Activated CD4-positive, alpha-beta memory T cell treated with anti-CD3 and anti-CD28 coated beads for 36 hours (primary cell): ENCODE measurements at places on chromosomes 11 and 22.

GRCh38 chr11:124801636-124802312 lies 1.6 kb upstream of the MSANTD2 start:
- no peak for DNase-seq

DNA sequence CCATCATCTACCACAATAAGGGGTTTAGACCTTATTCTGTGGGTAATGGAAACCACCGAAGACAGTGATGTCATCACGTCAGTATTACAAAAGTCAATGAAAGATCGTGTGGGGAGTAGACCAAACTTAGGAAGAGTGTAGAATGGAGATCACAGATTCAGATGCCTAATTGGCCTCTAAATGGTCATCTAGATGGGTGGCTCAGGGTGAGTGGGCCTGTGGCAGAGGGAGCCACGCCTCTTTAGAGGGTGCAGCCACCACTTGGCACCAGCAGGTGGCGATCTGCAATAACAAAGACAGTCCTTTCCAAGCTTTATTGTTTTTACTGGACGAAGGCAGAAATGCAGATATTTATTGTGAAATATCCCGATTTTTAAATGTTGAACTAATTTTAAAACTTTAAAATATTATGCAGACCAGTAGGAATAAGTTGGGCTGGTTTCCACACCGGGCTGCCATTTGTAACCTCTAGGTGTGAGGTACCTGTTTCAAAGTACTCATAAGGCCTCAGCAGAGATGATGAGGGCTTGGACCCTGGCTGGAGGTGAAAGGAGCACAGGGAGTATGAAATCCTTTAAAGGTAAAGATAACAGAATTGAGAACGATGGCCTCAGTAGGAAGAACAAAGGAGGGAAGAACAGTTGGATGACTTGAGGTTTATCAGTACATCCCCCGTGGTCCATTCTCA lies 222.0 kb downstream of the DBX1 start:
- peak; percentile 59 for DNase-seq

GRCh38 chr22:47151490-47151889 lies 389.0 kb downstream of the TBC1D22A start:
- DNase-seq: no peak

DNA sequence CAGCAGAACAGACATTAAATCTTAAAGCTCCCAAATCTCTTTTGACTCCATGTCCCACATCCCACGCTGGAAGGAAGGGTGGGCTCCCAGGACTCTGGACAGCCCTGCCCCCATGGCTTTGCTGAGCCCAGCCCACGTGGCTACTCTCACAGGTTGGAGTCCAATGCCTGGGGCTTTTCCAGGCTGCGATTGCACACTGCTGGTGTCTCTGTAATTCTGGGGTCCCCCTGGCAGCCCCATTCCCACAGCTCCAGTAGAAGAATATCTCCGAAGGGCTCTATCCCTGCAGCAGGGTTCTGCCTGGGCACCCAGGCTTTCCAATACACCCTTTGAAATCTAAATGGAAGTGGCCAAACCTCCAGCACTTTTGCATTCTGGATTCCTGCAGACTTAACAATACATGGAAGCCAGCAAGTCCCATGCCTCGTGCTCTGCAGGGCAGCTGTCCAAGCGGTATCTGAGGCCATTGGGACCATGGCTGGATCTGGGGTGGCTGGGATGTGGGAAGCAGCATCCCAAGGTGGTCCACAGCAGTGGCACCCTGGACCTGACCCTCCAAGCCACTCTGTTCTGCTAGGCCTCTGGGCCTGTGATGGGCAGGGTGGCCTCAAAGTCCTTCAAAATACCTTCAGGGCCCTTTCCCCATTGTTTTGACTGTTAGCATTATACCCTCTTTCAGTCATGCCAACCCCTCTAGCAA lies 47.9 kb upstream of the TH start:
- no peak for DNase-seq

DNA sequence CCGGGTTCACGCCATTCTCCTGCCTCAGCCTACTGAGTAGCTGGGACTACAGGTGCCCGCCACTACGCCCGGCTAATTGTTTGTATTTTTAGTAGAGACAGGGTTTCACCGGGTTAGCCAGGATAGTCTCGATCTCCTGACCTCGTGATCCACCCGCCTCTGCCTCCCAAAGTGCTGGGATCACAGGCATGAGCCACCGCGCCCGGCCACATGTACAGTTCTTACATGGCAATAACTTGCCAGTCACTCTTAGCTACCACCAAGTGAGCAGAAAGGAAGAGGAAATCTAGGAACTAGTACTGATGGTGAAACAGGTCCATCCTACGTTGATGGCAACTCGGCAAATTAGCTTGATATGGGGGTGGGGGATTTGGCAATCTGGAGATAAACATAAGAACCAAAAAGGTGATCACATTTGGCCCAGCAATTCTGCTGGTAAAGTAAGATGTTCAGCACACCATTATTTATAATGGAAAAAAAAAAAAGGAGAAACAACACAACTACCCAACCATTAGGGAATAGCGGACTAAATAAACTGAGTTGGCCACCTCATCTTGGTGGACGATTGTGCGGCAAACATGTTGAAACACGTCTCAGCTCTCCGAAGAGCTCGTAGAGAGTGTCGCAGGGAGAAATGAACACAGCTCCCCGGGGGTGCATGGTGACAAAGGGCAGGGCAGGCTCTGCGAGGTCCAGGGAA lies 5.3 kb downstream of the NLRP6 start:
- peak; percentile 8 for DNase-seq

DNA sequence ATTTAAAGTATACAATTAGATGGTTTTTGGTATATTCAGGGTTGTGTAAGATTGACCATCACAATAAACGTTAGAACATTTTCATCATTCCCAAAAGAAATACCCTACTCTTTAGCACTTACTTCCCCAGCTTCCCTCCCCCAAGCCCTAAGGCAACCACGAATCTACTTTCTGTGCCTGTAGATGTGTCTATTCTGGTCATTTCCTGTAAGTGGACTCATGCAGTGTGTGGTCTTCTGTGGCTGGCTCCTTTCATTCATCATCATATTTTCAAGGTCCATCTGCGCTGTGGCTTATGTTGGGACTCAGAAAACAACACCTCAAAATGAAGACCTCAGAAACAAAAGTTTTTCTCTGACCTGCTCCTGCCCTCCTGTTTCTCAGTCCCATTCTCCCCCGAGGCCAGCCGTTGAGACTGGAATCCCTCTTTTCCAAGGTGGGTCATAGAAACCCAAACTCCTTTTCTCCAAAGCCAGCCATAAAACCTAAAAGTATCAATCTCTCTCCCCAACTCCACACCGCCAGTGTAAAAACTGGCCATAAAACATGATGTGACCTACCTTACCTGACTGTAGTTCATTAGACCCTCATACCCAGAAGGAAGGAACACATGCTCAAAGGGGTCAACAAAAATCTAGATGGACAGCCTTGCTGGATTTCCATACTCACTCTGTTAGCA lies 12.9 kb upstream of the TMPRSS13 start:
- peak; percentile 4 for DNase-seq

GRCh38 chr11:31237819-31238760 lies 131.4 kb downstream of the DCDC1 start:
- no peak for DNase-seq

DNA sequence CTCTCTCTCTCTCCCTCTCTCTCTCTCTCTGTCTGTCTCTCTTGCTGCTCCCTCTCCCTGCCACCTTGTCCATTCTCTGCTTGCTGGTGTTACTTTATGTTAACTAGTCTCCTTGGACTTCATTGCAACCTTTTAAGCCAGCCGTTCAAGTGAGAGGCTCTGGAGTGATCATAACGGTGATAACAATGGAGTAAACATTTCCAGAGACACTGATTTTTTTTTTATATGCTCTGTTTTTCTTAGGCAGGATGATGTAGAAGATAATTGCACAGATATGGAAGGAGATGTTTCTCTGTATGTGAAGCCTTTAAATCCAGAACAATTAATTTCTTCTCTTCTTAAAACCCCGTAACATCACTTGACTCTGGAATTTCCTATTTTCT lies 287.7 kb downstream of the TMEM135 start:
- DNase-seq: no peak

GRCh38 chr11:32307471-32307870 lies 127.9 kb downstream of the WT1 start:
- no peak for DNase-seq

- peak; percentile 65 for DNase-seq
These were observed 2.9 kb upstream of the ARFGAP2 start for GRCh38 chr11:47179655-47179991.
